ENCODE measurements at places on chromosomes 2 and 18.

GRCh38 chr2:211049321-211050018, 493.1 kb downstream of the CPS1 start:
- DNase-seq = no peak

DNA sequence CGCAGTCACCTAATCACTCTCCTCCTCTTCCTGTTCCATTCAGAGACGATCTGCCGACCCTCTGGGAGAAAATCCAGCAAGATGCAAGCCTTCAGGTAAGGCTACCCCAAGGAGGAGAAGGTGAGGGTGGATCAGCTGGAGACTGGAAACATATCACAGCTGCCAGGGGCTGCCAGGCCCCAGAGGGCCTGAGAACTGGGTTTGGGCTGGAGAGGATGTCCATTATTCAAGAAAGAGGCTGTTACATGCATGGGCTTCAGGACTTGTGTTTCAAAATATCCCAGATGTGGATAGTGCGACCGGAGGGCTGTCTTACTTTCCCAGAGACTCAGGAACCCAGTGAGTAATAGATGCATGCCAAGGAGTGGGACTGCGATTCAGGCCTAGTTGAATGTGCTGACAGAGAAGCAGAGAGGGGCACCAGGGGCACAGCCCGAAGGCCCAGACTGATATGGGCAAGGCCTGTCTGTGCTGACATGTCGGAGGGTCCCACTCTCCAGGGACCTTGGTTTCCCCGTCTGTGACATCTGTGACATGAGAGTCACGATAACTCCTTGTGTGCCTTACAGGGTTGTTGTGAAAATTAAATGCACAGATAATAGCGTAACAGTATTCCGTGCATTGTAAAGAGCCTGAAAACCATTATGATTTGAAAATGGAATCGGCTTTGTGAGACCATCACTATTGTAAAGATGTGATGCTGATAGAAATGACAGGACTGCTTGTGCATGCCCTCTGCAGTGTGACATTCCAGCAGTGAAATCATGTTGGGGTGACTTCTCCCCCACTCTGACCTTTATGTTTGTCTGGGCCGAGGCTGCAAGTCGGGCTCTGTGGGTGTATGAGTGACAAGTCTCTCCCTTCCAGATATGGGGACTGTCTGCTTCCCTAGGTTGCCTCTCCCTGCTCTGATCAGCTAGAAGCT, 510 bp downstream of the IL1RN start:
- no peak for DNase-seq

DNA sequence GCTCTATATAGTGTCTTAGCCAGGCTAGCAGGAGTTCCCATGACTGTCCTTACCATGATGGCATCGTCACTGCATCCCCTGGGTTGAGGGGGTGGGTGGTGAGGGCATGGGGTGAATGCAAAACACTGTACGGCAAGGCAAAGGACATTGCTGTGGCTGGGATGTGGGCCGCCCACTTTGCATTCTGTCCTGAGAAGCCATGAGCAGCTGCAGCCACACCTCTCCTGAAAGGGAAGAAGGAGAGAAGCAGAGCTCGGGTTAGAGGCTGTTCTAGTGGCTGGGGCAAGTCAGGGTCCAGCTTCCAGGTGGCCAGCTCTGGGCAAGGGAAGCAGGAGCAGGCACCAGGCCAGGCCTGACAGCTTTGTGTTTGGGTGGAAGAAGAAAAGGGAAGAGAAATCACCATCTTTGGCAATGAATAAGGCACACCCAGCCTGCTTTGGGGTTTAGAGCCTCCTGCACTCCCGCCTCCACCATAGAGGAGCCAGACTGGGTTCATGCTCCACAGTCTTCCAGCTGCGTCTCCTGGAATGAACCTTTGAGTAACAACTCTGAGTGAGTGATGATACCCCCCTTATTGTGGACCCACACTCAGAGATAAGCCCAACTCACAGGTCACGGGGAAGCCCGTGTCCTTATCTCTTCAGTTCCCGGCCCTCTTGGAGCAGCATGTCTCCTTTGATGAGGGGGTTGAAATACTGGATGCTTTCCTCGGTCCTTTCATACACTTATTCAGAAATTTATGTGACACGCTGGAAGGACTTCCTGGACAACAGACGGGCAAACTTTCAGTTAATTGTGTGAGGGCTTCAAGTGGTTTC, 63.4 kb downstream of the INPP4A start:
- no peak for DNase-seq

DNA sequence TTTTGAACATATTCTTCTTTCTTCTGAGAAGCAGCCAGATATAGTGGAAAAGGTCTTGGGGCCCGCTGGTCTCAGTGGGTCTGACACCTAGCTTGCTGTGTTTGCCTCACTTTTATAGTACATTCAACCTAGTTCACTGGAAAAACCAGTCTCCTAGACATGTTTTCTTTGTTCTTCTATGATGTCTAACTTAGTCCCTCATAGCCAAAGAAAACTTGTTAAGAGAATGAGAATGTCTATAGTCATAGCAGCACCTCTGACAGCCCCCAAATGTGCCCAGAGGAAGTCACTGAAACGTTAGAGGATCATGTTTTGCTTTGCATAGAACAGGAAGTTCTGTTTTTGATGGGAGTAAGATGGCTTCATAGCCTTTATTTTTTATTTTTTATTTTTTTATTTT, 40.3 kb downstream of the TNFRSF11A start:
- no peak for DNase-seq

DNA sequence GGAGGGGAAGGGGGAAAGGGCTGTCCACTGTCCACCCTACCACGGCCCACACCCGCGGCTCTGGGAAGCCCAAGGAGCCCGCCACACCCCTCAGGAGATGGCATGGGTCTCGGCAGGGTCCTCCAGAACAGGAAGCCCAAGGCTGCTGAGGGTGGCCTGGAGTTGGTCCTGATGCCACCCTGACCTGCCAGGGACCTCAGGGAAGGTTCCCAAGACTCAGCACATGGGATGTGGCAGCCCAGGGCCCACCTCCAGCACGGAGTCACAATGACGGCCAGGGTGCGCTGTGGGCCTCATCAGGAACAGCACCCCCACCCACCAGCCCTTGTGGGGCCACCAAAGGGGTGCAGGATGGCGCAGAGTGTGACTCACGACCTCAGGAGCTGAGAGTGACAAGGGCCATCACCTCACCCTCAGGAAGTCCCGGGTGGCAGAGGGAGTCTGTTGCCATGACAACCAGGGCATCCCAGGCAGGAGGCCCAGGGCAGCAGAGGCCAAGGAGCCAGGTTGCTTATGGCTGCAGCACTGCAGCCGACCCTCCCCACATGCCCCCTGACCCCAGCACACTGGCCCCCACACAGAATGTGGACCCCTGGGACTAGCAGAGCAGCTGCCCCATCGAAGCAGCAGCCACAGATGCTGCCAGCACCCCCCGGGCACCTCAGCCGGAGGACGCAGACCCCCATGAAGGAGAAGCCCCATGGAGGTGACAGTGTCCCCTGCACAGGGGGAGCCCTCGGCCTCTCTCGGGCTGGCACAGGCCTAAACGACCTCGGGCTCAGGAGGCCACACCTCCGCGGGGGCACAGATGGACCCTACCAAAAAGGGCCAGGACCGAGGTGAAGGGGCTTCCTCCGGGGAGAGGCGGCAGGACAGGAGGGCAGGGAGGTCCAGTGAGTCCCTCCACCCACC, 34.3 kb downstream of the KIF1A start:
- no peak for DNase-seq

- no peak for DNase-seq
Measured at GRCh38 chr2:219752726-219753125, 125.3 kb downstream of the SLC4A3 start.

DNA sequence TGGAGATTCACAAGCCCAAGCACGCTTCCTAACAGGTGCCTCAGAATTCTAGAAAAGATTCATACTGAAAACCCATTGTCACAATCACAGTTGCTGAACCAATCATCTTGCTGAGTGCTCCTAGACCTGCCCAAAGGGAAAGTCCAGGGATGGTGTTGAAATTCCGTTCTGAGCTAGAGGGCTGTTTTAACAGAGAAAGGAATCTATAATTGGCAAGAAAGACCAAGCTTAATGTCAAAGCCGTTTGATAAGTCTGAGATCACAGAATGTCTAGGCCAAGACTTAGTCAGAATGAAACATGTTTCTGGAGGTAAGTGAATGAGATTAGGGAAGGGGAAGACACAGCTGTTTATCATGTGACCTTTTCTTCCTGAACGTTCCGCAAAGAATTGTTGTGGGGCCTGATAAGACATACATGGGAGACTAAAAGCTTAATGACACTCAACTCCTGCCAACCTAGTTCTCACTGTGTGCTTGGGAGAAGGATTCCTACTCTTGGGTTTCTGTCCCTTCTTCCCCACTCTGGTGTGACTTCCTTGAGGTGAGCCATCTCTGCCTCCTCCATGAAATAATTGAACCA, 27.5 kb downstream of the PMAIP1 start:
- no peak for DNase-seq

DNA sequence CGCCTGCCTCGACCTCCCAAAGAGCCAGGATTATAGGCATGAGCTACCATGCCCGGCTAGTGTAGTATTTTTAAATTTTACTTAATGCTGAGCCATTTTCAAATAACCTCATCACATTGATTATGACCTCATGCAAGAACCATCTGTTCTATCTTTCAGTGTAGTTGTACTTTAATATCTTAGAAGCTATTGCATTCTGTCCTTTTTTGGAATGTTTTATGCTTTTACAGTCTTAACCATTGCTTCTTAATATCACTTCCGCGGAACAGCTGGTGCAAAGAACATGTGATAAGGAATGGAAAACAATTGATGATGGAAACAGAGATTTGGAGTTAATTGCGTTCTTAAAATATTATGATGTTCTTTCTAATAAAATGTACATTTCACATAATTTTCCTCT, 2.7 kb downstream of the GEN1 start:
- DNase-seq = no peak

GRCh38 chr2:112140899-112141625, 2.9 kb downstream of the FBLN7 start:
- DNase-seq = no peak

- no peak for DNase-seq
Measured at GRCh38 chr2:152647552-152647951, 69.7 kb downstream of the PRPF40A start.

DNA sequence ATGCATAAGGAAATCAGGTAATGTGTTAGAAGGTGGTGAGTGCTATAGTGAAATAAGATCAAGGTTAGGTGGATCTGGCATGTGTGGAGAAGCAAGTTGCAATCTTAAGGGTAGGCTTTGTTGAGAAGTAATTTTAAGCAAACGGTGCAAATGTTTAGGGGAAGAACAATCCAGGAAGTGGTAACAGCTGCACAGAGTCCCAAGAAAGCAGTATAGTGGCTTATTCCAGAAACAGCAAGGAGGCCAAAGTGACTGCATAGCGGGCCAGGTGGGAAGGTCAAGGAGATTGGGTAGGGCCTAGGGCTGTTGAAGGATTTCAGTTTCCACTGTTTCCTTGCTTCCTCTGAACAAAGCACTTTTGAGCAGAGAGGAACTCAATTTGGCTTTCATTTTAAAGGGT, 30.0 kb upstream of the RAB1A start:
- DNase-seq = peak; percentile 32

GRCh38 chr2:96225016-96225533, 16.4 kb upstream of the STARD7 start:
- DNase-seq = peak; percentile 50

GRCh38 chr2:238157506-238158017, 1.2 kb upstream of the ERFE start:
- no peak for DNase-seq

DNA sequence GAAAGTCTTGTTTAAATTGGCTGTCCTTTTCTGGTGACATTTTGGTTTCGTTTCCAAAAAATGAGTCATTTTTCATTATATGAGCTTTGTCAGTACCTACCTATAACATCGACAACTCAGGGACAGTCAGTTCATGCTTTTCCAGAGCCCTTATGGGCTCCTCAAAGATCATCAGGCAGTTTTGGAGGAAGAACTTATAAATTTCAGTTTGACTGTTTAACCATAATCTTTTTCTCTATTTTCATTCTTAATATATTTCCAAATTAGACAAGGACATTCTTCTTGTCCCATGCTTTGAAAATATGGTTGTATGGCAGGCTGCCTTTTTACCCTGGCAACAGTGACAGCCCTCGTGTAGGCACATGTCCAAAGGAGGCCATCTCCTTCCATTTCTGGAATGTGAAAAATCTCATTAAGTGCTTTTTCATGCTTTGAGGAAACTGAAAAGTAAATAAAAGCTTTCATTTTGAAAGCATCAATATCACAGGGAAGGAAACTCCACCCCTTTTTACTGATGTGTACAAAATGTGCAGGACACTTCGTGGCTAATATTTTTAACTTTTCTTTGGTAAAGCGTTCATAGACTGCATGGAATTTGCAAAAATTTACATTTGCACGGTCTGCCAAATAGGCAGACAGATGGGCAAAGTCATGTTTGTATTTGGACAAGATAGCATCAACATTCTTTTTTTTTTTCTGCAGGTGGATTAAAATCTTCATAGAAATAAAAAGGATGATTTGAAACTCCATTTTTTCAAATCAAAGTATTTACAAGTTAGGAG, 7.2 kb upstream of the PROC start:
- no peak for DNase-seq

DNA sequence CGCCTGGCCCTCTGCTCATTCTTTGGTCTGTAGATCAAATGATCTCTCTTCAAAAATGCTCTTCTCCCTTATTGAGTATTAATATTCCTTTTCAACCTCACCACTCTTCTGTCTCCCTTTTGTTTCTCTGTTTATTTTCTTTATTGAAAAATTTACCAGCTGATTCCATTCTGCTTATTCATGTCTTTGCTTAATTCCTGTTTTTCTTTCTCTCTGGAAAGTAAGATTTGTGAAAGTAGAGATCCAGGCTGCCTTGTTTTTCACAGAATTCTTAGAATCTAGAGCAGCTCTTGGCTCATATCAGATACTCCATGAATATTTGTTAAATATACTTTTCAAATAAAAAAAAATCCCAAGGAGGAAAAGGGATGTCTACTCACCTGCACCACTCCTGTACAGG, 157.0 kb downstream of the DOCK10 start:
- no peak for DNase-seq

DNA sequence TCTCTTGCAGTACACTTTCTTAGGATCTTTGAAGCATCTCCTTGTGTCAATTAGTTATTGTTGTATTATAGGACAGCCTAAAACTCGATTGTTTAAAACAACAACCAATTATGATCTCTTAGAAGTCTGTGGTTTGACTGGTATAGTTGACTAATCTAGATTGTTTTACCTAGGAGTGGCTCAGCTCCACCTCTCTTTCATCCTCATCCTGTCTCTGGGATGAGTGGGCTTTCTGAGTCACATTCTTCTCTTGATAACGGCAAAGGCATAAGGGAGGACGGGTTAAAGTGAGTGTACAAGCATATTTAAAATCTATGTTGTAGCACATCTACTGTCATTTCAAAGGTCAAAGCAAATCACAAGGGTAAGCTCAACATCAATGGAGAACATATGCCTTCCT, 102.3 kb upstream of the GULP1 start:
- no peak for DNase-seq

DNA sequence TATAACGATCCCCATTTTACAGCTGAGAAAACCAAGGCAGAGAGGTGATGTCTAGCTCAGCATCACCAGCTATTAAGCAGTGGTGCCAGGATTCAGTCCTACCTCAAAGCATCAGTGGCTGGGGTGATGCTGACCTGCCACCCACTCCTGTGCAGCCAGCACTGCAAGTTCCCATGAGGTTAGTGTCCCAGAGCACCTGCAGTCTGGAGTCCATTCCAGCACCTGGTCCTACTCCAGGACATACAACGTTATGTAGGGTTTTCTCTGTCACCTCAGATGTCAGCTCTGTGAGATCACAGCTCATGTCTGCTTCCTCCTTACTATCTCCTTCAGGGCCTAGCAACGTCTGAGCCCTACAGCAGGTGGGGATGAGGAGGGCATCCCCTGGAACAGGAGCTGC, 328.0 kb upstream of the HS6ST1 start:
- DNase-seq = no peak

- DNase-seq = no peak
Measured at GRCh38 chr2:211944572-211944971, 594.0 kb downstream of the ERBB4 start.

Data from KG1 (cell line).